Left renal cortex interstitium (tissue), 4 donors: ENCODE measurements at places on chromosomes 3 and 15.
A peak's percentile ranks its signal among the peaks of the same experiment; 100 is the strongest.

- DNase-seq, result no peak
Observed at GRCh38 chr3:31953091-31953490, 28.0 kb downstream of the OSBPL10 start.

GRCh38 chr15:82810890-82811426, 1.5 kb downstream of the WHAMM start:
- peak; percentile 13 for DNase-seq

- no peak for DNase-seq
Observed at GRCh38 chr15:70512772-70513362, 250.5 kb downstream of the UACA start.

GRCh38 chr3:72058493-72059081, 273.6 kb upstream of the PROK2 start:
- no peak for DNase-seq

- DNase-seq, result no peak
Observed at GRCh38 chr3:180265551-180265950, 228.8 kb upstream of the PEX5L start.

- DNase-seq, result peak; percentile 99
Observed at GRCh38 chr15:96330450-96331143, at the start of gene NR2F2. TSS of gene NR2F2 (plus strand) at chr15:96330700. CDS start at chr15:96332106, 1,406 bp downstream.

DNA sequence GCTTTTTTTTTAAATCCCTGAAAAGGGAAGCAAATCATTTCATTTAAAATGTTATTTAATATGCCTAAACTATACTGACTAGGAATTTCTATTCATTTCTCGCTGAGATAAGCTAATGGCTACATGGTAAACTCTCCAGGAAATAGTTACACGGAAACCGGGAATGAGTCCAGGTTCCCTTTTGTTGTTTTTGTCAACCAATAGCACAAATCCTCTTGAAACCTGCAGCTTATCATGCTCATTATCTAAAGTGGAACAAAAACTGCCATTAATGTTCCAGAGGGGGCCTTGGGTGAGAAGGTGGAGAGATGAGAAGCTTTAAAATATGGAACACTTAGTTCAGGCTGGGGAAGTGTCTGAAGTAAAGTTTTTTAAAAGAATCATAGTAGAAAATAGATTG, 113.5 kb upstream of the ALCAM start:
- DNase-seq, result no peak

- DNase-seq, result no peak
Observed at GRCh38 chr3:27456554-27456953, 27.6 kb downstream of the SLC4A7 start.

DNA sequence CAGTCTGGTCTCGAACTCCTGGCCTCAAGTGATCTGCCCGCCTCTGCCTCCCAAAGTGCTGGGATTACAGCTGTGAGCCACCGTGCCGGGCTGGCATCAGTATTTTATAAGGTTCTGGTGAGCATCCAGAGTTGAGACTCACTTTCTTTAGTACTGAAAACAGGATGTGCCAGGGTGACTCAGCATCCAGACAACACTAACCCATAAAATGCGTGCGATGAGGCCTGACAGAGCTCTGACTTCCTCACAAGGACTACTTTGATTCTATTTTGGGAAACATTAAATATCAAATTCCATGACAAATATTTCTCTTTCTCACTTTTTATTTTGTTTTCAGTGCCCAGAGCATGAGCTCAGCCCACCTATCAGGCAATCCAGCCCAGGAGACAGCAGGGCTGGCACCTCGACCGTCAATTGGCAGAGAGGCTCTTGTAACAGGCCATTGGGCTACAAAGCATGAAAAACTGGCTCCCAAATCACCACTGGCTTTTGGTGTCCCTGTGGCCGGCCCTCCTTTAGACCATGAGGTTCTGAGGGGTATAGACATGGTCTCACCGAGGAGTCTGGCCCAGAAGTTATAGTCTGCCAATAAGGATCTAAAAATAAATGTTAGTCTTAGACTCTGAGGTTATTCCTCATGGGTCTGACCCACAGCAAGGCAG, 75.0 kb downstream of the FEM1B start:
- DNase-seq, result no peak

GRCh38 chr3:94162700-94163099, 99.8 kb downstream of the NSUN3 start:
- no peak for DNase-seq
